ENCODE measurements at places on chromosomes 16 and 17.
A peak's percentile ranks its signal among the peaks of the same experiment; 100 is the strongest.

- DNase-seq: peak; percentile 29
Observed at GRCh38 chr16:67170168-67170948, at the start of gene NOL3. NOL3 (plus strand) TSS chr16:67170538.

- DNase-seq: no peak
Observed at GRCh38 chr17:33363475-33363874, 70.4 kb upstream of the ASIC2 start.

GRCh38 chr16:89295915-89296314 is 78.4 kb downstream of the ZNF778 start:
- DNase-seq: no peak

GRCh38 chr17:60165971-60166370 is 16.2 kb downstream of the CA4 start:
- DNase-seq: no peak

GRCh38 chr17:65527381-65527780 is 34.1 kb downstream of the AXIN2 start:
- DNase-seq: no peak

DNA sequence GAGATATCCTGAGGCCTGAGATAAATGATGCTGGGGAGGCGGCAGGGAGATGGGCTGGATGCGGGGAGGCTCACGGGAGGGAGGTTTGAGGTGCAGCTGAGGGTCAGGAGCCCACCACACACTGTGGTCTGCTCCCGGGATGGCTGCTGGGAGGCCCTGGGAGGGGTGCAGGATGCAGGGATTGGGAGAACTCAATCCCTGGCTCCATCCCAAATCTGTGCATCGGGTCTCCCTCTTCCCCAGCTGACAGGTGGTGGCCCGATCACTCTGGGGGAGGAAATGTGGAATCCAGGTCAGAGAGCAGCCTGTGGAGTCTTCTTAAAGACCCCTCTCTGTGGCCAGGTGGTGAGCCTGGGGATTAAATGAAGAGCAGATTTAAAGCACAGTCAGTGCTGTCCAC is 12.0 kb downstream of the PHB1 start:
- DNase-seq: no peak

DNA sequence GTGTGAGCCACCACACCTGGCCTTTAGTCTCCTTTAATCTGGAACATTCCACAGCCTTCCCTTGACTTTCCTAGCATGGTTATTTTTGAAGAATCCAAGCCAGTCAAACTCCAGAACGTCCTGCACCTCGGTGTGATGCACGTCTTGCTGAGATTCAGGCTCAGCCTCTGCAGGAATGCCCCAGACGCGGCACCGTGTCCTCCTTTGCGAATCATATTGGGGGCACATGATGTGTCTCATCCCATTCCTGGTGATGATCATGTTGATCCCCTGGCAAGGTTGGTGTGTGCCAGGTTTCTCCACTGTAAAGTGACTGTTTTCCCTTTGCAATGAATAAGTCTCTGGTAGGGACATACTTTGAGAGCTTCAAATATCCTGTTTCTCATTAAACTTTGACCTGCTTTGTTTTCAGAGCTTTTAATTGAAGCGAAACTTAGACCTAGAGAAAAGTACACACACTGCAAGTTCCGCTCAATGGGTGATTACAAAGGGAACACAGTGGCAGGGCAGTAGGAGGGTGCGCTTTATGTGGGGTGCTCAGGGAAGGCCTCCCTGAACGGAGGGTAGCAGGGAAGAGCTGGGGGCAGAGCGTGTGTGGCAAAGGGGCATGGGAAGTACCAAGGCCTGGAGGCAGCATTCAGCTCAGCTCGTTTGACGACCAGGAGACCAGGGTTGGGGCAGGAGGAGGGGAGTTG is 9.6 kb upstream of the ATP2C2 start:
- DNase-seq: no peak

DNA sequence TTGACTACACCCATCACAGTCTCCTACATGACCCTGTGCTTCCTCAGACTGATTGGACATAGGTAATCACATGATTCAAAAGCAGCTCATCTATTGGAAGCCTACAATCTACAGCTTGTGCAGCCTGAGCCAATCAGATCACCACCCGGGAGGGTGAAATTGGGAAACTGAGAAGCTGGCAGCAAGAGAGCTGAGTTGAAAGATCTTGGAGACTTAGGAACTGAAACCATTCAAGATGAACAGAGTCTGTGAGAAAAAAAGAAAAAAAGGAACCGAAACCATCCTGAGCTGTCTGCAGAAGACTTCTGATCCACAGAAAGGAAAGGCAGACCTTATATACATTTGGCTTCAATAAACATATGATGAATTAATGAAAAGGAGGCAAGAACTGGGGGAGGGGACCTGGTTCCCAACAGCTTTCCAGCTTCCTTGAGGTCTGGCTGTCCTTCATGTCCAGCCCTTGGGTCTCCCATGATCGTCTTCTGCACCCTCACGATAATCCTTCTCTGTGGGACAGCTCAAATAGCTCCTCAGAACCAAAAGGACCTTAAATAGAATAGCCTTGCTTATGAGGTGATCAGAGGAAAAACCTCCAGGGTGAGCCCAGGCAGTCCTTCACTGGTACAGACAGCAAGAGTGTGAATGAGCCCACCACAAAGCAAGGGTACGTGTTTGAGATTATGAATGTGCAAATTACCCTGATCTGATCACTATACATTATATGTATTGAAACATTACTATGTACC is 32.6 kb downstream of the PLXDC1 start:
- DNase-seq: peak; percentile 50

Measured in hippocampal formation (tissue), 2 donors.